ENCODE measurements at places on chromosomes 1 and 21.

DNA sequence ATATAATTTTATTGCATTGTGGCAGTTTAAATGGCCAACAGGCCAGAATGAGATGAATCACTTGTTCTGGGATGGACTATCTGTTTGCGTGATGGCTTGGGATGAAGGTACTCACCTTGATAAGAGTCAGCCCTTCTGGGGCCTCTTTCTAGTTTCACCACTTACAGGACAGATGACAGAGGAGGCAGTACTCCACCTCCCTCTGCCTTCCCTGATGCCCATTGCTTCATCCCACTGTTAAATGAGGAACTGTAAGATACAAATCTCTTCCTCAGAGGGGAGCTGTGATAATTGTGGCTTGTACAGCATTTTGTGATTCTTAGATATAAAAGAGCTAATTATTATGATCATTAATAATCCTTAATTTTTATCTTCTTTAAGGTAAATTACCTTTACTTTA is 3.7 kb upstream of the TCHH start:
- no peak for DNase-seq

DNA sequence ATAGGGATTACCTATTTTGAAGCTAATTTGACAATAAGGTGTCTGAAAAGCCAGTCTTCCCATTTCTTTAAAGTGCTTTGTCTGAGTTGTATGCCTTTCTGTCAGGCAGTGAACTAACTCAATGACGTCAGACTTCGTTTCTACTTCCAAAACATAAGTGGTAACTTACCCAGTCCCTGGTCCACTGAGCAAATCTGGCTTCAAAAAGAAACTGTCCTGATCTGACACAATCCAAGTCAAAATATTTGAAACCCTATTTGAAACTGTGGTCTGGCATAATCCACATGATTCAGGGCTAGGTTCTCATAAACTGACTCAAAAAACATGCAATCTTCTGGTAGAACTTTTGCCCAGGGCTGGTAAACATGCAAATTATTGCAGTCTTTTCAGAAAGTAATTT is 34.0 kb downstream of the DIRAS3 start:
- no peak for DNase-seq

- no peak for DNase-seq
Observed at GRCh38 chr21:34824314-34824713, 155.5 kb downstream of the CLIC6 start.

DNA sequence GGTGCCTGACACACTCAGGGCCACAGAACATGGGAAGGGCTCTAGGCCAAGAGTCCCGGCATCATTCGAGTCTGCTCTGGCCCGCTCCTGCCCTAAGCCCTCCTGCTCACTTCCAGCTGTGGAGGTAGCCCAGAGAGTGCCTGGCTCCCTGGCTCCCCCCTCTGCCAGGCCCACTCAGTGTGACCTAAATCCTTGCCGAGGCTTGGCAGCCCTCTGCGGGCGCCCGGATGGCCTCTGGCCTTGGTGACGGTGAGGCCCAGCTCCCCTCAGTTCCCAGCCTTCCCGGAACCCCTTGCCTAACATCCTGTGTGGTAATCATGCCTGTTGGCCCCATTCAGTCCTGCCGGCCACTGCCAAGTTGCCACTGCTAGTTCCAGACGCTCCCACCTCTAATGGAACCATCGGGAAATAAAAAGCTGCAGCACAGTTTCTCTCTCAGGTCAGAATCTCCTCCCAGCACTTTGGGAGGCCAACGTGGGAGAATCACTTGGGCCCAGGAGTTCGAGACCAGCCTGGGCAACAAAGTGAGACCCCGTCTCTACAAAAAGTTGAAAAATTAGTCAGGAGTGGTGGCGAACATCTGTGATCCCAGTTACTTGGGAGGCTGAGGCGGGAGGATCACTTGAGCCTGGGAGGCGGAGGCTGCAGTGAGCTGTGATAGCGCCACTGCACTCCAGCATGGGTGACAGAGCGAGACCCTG is 1.2 kb upstream of the H6PD start:
- no peak for DNase-seq

GRCh38 chr1:145960468-145961108 is 2.8 kb upstream of the LIX1L start:
- DNase-seq: peak; percentile 82

DNA sequence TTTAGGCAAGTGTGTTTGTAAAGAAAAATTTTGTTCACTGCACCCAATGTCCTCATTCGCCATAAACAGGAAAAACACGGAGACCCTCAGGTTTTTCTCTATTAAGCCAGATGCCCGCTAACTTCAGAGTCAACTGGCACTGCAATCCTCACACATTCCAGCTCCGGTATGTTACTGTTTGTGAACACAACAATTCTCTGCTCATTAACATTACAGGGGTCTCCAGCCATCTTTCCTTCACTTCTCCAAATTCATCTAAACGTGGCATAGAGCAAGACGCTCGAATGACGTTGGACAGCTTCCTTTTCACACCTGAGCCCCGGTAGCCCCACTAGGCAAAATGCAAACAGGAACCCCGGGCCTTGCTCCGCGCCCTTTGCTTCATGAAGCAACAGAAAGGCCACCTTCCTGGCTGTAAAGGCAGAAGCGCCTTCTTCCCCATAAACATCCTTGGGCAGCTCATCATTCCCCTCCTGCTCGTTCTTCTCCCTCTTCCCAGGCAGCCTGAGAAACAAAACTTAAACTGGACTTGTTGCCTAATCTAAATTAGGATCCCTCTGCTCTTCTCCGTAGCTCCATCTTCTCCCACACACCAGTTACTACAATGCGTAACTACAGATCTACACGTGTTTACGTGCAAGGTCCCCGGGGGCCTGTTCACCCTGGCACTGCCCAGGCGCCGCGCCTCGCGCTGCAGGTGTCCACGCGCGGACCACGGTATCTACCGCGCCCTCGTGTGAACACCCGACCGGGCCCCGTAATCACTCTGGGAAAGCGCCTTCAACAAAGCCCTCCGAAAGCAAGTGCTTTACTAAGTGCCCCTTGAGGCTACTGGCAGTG is 1.2 kb downstream of the LBR start:
- no peak for DNase-seq

GRCh38 chr1:115255154-115255553 is 82.9 kb downstream of the NGF start:
- DNase-seq: no peak

DNA sequence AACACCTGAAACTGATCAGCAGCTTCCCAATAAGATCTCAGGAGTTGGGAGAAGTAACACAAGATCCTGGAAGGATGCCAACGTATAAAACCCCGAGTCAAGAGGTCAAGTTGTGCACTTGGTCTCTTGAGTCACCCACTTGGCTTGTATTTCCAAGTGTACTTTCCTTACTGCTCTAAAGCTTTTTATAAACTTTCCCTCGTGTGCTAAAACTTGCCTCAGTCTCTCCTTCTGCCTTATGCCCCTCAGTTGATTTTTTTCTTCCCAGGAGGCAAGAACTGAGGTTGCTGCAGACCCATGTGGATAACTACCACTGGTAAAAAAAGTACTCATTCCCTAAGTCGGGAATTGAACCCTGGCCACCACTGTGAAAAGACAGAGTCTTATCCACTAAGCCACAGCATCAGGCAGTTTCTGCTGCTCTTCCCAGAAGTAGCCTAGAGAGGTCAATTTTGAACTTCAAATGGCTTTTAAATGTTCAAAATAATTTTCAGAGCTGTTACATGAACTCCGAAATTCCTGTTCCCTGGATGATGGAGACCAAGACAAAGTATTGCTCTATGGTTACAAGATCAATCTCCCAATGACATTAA is 28.9 kb downstream of the ITLN2 start:
- DNase-seq: no peak

GRCh38 chr1:77534456-77534855 is 148.0 kb downstream of the ZZZ3 start:
- DNase-seq: no peak

GRCh38 chr1:204972426-204972825 is 70.6 kb upstream of the CNTN2 start:
- DNase-seq: no peak

GRCh38 chr1:208007319-208007937 is 96.5 kb upstream of the CD34 start:
- no peak for DNase-seq

GRCh38 chr1:93442008-93442666 is 5.8 kb upstream of the FNBP1L start:
- DNase-seq: no peak
